ENCODE measurements at places on chromosomes 5 and 9.

DNA sequence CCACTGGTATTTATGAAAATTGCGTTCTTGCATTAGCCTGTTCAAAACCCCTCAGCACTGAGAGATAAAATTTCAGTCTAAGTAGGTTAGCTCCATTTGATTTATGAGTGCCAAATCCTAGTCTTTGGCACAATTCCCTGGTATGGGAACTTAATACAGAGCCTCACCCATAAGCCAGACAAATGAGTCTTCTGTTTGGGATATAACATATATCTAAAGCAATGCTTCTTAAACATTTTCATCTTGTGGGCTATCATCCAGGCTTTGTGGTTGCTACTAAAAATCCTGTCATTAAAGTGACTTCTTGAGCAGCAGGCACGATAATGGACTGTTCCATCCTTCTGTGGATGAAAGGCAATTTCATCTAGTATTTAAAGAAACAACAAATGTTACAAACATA lies 419.5 kb upstream of the ACTBL2 start:
- DNase-seq = no peak

GRCh38 chr9:4596165-4596922 lies 65.8 kb upstream of the PLPP6 start:
- no peak for DNase-seq

DNA sequence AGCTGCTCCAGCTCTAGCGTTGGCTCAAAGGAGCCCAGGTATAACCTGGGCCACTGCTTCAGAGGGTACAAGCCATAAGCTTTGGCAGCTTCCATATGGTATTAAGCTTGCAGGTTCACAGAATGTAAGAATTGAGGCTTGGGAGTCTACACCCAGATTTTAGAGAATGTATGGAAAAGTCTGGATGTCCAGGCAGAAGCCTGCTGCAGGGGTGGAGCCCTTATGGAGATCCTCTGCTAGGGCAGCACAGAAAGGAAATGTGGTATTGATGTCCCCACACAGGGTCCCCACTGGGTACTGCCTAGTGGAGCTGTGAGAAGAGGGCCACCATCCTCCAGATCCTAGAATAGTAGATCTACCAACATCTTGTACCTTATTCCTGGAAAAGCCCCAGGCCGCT lies 626.9 kb downstream of the MAT2B start:
- DNase-seq = no peak

GRCh38 chr9:127450243-127450760 lies 904 bp downstream of the RPL12 start:
- DNase-seq = no peak

DNA sequence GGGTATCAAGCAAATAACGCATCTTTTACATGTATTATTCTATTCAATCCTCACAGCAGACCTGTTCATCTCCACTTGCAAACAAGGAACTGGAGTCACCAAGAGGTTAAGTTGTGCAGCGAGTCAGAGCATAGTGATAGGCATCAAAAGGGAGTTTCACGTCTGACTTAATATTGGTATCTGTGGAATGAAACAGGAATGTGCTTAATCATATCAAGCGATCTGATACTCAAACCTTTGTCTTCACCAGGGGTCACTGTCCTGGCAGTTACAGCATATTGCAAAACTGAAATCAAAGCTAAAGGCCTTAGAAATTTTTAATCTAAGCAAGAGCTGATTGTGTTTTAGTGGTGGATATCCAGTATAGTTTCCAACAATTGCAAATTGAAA lies 271.6 kb downstream of the PLK2 start:
- no peak for DNase-seq

DNA sequence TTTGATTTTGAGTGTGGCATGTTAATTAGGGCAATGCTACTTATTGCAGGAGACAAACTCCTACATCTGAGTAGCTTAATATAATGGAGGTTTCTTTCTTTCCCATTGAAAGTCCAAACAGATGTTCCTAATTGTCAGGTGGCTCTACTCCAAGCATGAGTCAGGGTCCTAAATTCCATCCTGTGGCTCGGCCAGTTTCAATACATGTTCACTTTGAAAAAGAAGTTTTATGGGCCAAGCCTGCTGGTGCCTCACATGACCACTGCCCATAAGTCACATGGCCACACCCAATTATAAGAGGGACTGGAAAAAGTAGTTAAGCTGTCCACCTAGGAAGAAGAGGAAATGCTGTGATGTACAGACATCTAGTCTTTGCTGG lies 170.4 kb downstream of the ARRDC3 start:
- DNase-seq = no peak

- DNase-seq = no peak
Measured at GRCh38 chr5:2900360-2900759, 148.9 kb upstream of the IRX2 start.

DNA sequence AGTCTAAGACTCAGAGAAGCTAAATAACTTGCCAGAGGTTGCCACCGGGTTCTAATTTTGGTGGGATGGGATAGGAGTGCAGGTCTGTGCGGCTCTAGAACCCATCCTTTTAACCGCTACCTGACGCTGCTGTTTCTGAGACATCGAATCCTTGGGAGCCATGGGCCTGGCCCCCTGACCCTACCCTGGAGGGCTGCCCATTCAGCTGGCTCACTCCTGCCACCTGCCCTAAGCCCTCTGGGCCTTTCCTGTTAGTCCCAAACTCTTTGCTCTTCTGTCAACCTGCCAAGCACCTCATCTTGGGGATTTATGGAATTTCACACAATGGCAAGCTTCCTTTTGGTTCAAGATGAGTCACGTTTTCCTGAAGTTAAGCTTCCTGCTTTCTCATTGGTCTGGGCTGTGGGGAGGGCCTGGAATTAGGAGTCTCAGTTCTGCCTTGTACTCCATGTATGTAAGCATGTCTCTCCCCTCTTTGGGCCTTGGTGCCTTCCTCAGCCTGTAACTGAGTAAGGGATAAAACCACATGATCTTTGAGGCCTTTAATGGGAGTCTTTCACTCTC lies 26.6 kb downstream of the ENHO start:
- DNase-seq = no peak

GRCh38 chr9:33752130-33752637 lies 43.2 kb upstream of the PRSS3 start:
- no peak for DNase-seq

DNA sequence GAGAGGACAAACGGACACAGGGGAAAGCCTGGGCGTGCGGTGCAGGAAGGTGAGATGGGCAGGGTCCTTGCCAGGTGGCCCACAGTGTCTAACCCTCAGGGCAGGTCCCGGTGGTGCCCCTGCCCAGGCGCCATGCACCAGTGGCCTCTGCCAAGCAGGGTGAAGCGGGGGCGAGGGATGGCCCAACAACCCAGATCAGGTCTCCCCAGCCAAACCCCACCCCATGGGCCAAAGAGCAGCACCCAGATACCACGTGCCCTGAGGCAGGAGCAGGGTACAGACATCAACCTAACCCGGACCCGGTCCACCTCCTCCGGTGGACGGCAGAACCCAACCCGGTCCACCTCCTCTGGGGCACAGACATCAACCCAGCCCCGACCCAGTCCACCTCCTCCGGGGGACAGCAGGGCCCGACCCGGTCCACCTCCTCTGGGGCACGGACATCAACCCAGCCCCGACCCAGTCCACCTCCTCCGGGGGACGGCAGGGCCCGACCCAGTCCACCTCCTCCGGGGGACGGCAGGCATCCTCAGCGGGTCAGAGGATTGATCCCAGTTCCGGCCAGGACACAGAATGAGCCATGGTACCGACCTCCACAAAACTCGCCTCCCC lies 12.8 kb downstream of the SLC12A7 start:
- DNase-seq = no peak

- no peak for DNase-seq
Measured at GRCh38 chr5:132109494-132110053, 36.0 kb downstream of the CSF2 start.
